ENCODE measurements at places on chromosomes 16 and 17.

DNA sequence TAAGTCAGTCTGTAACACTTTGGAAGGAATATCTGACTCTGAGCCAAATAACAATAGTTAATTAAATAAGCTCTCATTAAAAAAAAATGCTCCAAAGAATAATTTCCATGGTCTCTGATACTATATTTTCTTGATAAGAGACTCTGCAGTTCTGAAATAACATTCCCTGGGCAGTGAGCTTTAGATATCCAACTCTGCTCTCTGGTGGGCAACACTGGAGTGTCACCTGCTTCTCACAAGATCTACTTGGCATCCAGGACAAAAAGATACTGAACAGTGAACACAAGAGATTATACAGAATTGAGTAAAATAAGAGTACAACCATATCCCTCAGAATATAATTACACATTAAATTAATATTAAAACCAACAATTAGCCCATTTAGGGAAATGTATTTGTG is 13.7 kb downstream of the BLMH start:
- no peak for DNase-seq

DNA sequence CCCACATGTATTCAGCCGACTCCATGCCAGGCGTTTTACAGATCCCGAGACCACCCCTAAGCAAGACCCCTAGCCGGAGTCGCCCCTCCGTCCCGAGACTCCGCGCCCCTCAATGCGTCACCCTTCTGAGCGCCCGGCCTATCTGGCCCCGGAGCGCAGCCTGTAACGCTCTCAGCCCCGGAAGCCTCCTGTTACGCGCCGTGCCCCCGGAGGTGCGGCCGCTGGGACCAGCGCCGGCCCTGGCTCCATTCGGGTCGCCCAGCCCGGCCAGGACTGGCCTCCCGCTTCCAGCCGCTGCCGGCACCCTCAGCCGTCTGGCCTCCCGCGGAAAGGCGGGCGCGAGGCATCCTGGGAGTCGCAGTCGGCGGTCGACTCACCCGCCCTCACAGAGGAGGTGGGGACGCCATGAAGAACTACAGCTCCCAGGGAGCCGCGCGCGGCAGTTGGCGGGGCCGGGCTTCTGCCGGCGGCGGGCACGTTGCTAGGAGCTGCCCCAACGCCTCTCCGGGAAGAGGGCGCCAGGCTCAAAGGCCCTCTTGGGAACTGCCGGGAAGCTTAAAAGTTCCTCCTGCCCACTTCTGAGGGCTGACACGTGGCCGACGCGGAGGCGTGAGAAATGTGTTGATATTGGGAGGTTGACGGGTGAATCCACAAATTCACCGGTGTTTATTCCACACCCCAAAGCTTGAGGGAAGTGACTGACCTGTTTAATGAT is at the start of gene FBF1:
Gene FBF1, minus strand, starts transcription at position 316 of the 715 bp plus-strand sequence. CDS start 2,893 bp downstream, outside the sequence.
- DNase-seq: peak; percentile 69

DNA sequence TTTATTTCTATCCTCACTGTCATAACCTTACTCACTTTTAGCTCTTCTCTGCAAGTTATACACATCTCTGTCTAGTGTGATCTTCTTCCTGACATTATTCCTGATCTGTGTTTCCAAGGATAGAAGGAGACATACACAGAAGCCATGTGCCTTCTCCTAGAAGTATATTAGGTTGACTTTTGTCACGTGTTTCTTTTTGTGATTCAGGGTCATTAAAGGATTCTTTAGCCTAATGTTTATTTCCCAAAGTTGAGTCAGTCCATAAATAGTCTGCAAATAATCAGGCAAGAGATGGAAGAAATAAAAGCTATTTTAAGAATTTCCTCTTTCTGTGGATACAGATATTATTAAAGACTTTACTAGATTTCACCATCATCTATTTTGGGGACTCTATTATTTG is 214.1 kb upstream of the GOT2 start:
- DNase-seq: no peak

- DNase-seq: no peak
Observed at GRCh38 chr16:80751167-80751566, 53.2 kb downstream of the CDYL2 start.

DNA sequence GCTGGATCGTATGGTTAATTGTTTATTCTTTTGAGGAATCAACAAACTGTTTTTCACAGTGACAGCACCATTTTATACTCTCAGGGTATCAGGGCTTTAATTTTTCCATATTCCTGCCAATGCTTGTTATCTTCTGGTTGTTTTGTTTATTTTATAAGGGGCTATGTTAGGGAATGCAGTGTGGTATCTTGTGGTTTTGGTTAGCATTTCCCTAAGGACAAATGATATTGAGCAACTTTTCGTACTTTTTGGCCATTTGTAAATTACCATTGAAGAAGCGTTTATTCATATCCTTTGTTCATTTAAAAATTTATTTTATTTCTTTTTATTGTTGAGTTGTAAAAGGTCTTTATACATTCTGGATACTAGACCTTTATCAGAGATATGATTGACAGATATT is 322.0 kb upstream of the SALL1 start:
- DNase-seq: no peak

All from HS-27A (cell line).